ENCODE measurements at places on chromosomes 2 and 18.

DNA sequence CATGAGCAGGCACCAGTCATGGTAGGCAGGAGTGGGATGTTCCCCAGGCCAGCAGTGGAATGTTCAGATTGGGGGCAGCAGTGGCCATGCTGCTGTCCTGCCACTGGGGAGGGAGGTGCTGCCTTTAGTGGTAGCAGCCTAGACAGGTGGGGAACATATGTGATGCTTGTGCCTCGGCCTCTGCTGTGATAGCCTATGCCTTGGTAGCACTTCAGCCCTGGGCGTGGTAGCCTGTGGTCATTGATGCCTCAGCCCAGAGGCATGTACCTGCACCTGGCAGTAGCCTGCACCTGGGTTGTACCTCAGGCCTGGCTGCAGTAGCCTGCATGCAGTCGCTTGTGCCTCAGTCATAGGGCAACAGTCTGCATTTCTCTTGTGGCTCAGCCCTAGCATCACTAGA, 7.1 kb downstream of the RFTN2 start:
- DNase-seq, result no peak

GRCh38 chr2:28779001-28779400, 27.4 kb downstream of the PPP1CB start:
- DNase-seq, result no peak

DNA sequence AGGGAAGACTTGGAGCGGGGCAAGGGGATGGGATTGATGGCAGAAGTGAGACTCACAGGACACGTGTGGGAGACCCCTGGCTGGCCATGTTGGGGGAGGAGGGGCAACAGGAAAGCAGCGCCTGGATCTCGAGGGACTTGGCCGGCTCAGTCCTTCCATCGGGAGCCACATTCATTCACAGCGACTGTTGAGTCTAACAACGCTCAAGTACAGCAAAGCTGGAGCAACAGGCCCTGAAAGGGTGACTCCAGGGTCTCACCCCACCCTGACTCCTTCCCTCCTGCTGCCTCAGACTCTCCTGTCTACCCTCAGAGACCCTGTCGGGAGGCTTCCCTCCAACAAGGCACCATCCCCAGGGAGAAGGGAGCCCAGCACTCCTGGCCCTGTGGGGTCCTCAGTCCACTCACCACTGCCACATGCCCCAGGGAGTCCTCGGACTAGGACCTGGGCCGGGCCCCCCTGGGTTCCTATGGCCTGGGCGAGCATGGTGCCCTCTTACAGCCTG, 14.8 kb upstream of the ALPI start:
- no peak for DNase-seq

GRCh38 chr2:113973810-113974209, 83.9 kb downstream of the ACTR3 start:
- DNase-seq, result no peak

DNA sequence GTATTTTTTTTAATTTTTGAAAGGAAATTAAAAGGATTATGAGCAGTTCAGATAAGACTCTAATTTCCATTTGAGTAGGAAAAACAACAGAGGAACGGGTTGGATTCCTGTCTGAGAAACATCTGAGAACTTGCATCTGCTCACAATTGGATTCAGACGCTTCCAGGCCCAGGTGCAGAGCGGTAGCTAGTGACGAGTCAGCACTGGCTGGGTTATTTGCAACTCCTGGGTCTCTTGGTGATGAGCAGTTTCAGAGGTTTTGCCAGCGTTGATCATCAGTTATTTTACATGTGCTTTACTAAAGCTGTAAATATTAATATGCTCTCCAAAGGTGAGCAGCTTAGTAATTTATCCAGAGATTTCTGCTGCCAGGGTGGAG, 39.1 kb upstream of the B3GNT7 start:
- no peak for DNase-seq

GRCh38 chr2:48313036-48313877, 216.7 kb upstream of the STON1 start:
- DNase-seq, result no peak

Data from CD4-positive, CD25-positive, alpha-beta regulatory T cell (primary cell).